ENCODE measurements at places on chromosomes 6 and 20.

- no peak for DNase-seq
Measured at GRCh38 chr6:163771180-163771579, 356.7 kb downstream of the QKI start.

GRCh38 chr6:36867471-36868224 is 7.0 kb downstream of the PPIL1 start:
- no peak for DNase-seq

DNA sequence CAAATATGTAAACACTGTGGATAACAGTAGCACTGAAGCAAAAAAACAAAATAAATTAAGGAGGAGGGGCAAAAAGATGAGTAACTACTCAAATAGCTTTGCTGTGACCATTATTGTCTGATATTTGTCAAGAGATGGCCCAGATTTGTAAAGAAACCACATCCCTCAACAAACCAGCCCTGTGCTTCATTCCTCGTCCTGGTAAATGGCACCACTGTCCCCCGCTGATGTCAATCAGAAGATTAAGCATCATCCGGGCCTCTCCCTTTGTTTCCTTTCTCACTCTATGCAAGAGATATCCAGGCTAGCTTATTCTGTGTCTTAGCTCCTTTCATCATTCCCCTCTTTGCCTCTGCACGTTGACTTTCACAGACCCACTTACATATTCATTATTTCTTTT is 259.0 kb downstream of the SYNE1 start:
- no peak for DNase-seq

- DNase-seq = no peak
Measured at GRCh38 chr20:45917790-45918141, 5.8 kb upstream of the PLTP start.

- DNase-seq = peak; percentile 49
Measured at GRCh38 chr6:75563032-75563431, 38.6 kb upstream of the SENP6 start.

DNA sequence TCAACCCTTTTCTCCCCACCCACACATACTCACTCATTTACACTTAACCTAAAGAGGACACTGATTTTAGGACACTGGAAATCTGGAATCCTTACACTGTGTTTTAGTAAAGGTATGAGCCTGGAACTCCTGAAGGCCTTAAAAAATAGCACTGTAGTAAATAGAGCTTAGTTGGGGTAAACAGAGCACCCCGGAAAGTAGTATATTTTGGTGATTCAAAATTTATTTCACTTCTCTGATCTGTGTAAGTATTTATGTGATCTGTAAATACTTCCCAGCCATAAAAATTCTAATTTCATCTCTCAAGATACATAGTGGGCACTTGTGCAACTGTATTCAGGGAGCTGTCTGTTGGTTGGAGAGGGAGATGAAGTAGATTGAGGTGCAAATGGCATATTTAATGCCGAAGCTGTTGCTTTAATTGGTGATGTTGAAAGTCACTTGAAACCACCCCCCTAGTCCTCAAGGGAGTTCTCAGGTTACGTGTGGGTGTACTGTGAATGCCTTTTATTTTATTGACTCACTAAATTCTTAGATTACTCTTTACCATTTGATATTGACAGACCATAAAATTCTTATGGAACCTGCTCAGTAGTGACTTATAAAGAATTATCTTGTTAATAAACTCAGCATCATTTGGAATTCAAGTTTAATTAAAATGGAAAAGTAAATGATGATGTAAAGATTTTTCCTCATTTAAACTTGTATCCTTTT is 154.9 kb downstream of the SOX4 start:
- peak; percentile 4 for DNase-seq

GRCh38 chr20:18506744-18507143 is 996 bp upstream of the SEC23B start:
- DNase-seq = no peak

DNA sequence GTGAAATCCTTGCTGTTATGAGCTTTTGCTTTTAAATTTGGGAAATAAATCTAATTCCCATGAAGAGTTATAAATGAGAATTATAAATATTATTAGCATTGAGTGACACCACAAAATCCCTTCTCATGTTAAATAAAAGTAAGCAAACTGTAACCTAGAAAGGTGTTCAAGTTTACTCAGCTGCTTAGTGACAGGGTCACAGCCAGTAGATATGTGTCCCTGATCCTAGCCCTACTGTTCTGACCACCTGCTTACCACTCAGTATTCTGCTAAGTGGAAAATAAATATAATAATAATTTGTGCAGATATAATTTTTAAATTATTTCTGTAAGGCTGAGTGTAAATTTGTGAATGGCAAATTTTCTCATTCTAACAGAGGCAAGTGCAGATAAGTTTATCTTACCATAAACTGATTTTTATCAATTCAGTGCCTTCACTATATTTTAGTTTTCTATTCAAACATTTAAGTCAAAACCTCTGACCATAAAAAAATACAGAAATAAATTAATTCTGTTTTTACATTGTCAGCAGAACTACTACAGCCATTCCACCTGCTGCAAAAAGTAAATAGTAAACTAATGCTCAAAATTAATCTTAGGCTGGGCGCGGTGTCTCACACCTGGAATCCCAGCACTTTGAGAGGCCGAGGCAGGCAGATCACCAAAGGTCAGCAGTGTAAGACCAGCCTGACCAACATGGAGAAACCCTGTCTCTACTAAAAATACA is 118.2 kb downstream of the TENT5A start:
- no peak for DNase-seq

DNA sequence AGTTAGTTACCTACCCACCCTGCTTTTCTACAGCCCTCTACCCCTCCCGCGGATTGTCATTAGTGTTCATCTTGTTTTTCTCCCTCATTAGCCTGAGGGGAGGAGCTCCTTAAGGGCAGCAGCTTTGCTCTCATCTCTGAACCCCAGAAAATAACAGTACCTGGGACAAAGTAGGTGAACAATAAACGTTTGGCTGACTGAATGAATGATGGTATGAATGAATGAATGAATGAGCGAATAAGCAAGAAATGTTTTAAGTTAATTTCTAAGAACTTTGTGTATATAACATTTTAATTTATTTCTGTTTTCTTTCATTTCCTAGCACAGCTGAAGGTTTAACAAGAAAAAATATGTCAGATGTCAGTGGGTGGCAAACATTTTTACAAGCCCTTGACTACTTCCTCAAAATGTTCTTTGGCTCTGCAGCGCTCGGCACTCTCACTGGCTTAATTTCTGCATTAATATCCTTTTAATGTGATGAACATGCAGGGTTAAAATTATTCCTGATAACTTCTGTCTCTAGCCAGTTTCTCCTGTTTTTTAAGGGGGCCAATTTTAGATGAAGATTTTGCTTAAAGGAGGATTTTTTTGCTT is 50.1 kb downstream of the SLC9A8 start:
- no peak for DNase-seq

Data from OCI-LY7 (cell line).